Activated B cell treated with CpG ODN at 0.5 μM for 24 hours (primary cell): ENCODE measurements at places on chromosomes 1 and 21. TPM values are rescaled to one million over a fixed set of nuclear protein-coding genes. Genes with fewer than 3 reads are reported as not detected.

The LYPD8 gene
- not detected in 2 replicates for total RNA-seq

The HLX gene
- total RNA-seq, result 3.2 and 4.6 TPM in 2 replicates

DNA sequence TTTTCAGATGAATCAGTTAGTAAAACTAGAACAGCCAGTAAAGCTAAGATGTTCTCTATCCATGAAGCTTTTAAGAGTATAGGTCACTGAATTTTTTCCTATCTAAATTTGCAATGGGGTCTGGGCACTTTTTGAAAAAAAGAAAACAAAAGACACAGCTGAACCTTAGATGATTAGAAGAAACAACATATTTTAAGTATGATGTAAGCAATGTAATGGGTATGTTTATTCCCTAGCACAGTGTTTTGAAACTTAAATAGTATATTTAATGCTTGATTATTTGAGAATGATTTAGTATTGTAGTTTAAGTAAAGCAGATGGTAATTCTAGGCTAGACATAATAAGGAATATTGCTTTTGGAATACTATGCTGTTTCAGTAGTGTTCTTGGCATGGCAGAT lies 36.2 kb downstream of the KCTD3 start:
- no peaks in the 10 kb centered on the region for H3K4me1 ChIP-seq
- no peaks in the 10 kb centered on the region for H3K36me3 ChIP-seq
- no peak overlapping the region for H3K4me3 ChIP-seq
- no peak for DNase-seq
- H3K27ac ChIP-seq, result no peak overlapping the region

- H3K4me1 ChIP-seq, result no peaks in the 10 kb centered on the region
- H3K36me3 ChIP-seq, result no peaks in the 10 kb centered on the region
- peaks cover 15% of the 10 kb centered on the region for H3K27me3 ChIP-seq
- H3K4me3 ChIP-seq, result no peak overlapping the region
- DNase-seq, result no peak
- H3K27ac ChIP-seq, result no peak overlapping the region
Measured at GRCh38 chr21:44749116-44749758, 37.9 kb upstream of the TSPEAR start.

DNA sequence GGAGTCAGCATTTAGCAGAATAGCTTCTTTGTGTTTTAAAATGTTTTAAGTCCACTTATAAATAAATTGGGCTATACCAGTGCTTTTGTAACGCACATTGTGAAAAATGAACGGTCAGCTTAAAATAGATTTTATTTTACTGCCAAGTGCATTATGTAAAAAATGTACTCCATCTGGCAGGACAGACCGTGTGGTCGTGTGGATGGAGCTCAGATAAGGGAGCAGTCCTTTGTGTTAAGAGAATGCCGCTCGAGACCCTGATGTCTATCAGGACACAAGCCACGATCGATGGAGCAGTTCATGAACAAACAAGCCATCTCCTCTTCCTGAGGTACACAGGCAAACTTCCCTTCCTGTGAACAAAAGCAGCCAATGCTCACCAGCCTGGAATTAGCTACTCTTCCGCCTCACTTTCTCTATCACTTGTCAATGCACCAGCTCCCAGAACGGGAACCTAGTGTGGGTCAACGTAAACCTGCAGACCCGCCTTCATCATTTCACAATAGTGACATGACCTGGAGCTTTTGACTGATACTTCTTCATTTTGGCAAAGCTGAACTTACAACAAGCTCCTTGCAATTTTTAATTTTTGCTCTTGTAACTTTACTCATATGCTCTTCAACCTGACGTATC lies 243.5 kb downstream of the TGFB2 start:
- no peak overlapping the region for H3K4me3 ChIP-seq
- no peak for DNase-seq
- no peaks in the 10 kb centered on the region for H3K4me1 ChIP-seq
- no peak overlapping the region for H3K27ac ChIP-seq
- H3K36me3 ChIP-seq, result no peaks in the 10 kb centered on the region

- H3K27me3 ChIP-seq, result no peaks in the 10 kb centered on the region
- no peak for DNase-seq
- peaks cover 47% of the 10 kb centered on the region for H3K36me3 ChIP-seq
- H3K4me1 ChIP-seq, result peaks cover 90% of the 10 kb centered on the region
- H3K4me3 ChIP-seq, result no peak overlapping the region
Measured at GRCh38 chr1:230120289-230120920, 53.4 kb downstream of the GALNT2 start.

GRCh38 chr21:44499211-44499560 lies 40.8 kb downstream of the KRTAP10-1 start:
- peaks cover 3% of the 10 kb centered on the region for H3K4me1 ChIP-seq
- no peak for DNase-seq
- no peaks in the 10 kb centered on the region for H3K36me3 ChIP-seq
- H3K27me3 ChIP-seq, result peaks cover 16% of the 10 kb centered on the region

GRCh38 chr1:15191267-15191666 lies 37.7 kb downstream of the TMEM51 start:
- H3K4me1 ChIP-seq, result no peaks in the 10 kb centered on the region
- no peak for DNase-seq

DNA sequence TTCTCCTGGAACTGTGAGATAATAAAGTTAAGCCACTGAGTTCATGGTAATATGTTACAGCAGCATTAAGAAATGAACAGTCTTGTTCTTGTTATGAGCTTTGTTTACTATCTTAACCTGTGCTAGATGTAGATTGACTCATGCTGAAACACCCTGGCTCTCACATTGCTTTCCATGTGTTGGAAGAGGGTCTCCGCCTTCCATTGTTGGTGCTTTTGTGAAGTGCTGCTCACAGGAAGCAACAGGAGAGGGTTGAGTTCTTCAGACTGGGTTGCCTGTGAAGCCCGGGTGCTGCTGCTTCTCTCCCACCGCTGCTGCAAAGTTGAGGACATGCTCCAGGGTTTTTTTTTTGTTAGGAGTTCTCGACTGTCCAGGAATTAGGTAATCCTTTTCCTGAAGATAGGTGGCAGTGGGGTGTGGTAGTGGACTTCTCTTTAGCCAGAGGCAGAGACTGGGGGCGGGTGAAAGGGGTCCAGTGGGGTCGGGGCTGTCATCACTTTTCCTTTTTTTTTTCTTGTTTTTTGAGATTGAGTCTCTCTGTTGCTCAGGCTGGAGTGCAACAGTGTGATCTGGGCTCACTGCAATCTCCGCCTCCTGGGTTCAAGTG lies 28.7 kb upstream of the HMGN1 start:
- no peak overlapping the region for H3K4me3 ChIP-seq
- H3K4me1 ChIP-seq, result peaks cover 17% of the 10 kb centered on the region
- H3K27ac ChIP-seq, result no peak overlapping the region
- no peaks in the 10 kb centered on the region for H3K27me3 ChIP-seq
- no peak for DNase-seq
- H3K36me3 ChIP-seq, result no peaks in the 10 kb centered on the region

GRCh38 chr21:34886240-34887104 lies 162.6 kb downstream of the RUNX1 start:
- H3K27ac ChIP-seq, result peak overlapping the region; percentile 63
- H3K4me3 ChIP-seq, result peak overlapping the region; percentile 91
- peaks cover 16% of the 10 kb centered on the region for H3K36me3 ChIP-seq
- peaks cover 64% of the 10 kb centered on the region for H3K4me1 ChIP-seq

DNA sequence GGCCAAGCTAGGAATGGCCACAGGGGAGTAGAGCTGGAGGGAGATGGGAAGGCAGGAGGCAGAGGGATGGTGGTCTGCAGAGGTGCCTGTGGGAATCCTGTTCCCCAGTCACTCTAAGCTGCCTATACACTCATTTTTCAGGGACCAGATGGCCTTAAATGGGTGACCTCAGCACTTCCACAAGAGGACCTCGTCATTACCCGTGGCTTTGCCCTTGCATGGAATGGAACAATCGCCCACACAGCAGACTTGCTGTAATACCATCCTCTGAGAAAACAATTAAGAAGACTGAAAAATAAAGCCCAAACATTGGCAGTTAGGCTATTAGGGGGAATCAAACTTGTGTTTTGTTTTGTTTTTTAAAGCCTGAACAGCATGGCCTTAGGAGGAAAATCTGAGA lies 12.9 kb upstream of the TNN start:
- H3K4me1 ChIP-seq, result no peaks in the 10 kb centered on the region
- DNase-seq, result no peak
- H3K36me3 ChIP-seq, result no peaks in the 10 kb centered on the region
- H3K4me3 ChIP-seq, result no peak overlapping the region
- H3K27me3 ChIP-seq, result peaks cover 40% of the 10 kb centered on the region
- H3K27ac ChIP-seq, result no peak overlapping the region

The COQ8A gene
- total RNA-seq, result 24.7 and 28.5 TPM in 2 replicates

DNA sequence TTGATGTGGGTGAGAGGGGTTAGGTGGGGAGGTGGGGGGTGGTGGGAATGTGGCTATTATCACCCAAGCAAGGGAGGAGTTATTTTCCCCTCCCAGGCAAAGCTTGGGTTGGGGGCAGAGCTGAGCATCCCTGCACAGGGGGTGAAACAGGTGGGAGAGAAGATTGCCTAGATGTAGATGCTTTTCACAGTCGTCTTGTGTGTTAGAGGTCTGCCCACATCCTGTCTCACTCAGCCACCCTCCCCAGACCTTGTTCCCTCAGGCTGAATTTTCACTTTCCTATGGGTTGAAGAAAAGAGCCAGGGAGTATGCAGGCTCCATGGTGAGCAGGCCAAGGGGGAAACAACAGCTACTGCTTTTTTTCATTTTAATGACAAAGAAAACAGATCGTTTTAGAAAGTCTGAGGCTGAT lies 223.5 kb downstream of the KIF26B start:
- H3K27me3 ChIP-seq, result no peaks in the 10 kb centered on the region
- no peak for DNase-seq
- no peak overlapping the region for H3K4me3 ChIP-seq
- H3K4me1 ChIP-seq, result no peaks in the 10 kb centered on the region
- H3K36me3 ChIP-seq, result no peaks in the 10 kb centered on the region
- H3K27ac ChIP-seq, result no peak overlapping the region

The AMY1B gene
- not detected in 2 replicates for total RNA-seq

DNA sequence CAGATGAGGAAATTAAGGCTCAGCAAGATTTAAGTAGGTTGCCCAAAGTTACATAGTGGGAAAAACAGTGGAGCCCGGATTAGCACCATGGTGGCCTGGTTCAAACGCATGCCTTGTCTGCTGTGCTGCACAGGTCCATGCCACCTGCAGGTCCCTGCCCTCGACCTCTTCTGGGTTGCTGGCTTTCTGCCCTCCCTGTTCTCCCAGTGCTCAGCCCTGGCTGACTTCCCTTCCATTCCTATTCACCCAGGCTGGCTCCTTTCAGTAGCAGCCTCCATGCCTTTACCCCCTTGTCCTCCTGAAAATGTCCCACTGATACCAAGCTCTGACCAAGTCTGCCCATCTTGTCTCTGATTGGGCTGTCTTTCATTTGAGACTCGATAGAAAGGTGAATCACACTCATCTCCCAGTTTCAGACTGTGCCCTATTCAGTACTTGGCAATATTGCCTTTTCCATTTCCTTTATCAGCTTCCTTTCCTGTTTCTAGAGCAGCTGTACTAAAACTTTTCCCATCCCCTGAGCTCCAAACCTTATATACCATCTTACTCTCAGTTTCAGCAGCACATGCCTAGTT lies 75.8 kb downstream of the ST3GAL3 start:
- no peaks in the 10 kb centered on the region for H3K4me1 ChIP-seq
- H3K27ac ChIP-seq, result no peak overlapping the region
- no peak overlapping the region for H3K4me3 ChIP-seq
- no peak for DNase-seq
- H3K27me3 ChIP-seq, result no peaks in the 10 kb centered on the region
- H3K36me3 ChIP-seq, result peaks cover 26% of the 10 kb centered on the region

GRCh38 chr1:172533513-172534151 lies 682 bp downstream of the SUCO start:
- peaks cover 4% of the 10 kb centered on the region for H3K27me3 ChIP-seq
- peaks cover 19% of the 10 kb centered on the region for H3K36me3 ChIP-seq
- DNase-seq, result no peak
- peaks cover 53% of the 10 kb centered on the region for H3K4me1 ChIP-seq

The MAP3K21 gene
- 1.5 TPM in 2 replicates for total RNA-seq

DNA sequence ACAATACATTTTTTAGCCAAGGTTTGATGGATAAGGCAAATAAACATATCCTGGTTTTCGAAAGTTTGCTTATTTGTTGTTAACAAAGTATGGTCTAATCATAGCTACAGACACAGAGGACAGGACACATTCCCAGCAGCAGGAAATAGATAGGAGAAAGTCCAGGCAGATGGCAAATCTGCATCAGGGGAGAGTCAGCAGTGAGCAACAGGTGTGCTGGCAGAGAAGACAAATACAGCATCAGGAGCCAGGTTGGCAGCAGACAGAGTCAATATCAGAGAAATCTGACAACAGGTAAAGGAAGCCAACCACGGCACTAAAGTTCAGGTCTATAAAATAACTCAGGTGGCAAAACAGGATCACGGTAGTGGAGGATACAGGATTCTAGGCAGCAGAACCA lies 210.7 kb upstream of the PTBP2 start:
- no peaks in the 10 kb centered on the region for H3K4me1 ChIP-seq
- no peaks in the 10 kb centered on the region for H3K36me3 ChIP-seq

- H3K27me3 ChIP-seq, result no peaks in the 10 kb centered on the region
- H3K36me3 ChIP-seq, result peaks cover 3% of the 10 kb centered on the region
- no peak overlapping the region for H3K27ac ChIP-seq
Measured at GRCh38 chr1:229619002-229619401, 6.9 kb downstream of the TAF5L start.

DNA sequence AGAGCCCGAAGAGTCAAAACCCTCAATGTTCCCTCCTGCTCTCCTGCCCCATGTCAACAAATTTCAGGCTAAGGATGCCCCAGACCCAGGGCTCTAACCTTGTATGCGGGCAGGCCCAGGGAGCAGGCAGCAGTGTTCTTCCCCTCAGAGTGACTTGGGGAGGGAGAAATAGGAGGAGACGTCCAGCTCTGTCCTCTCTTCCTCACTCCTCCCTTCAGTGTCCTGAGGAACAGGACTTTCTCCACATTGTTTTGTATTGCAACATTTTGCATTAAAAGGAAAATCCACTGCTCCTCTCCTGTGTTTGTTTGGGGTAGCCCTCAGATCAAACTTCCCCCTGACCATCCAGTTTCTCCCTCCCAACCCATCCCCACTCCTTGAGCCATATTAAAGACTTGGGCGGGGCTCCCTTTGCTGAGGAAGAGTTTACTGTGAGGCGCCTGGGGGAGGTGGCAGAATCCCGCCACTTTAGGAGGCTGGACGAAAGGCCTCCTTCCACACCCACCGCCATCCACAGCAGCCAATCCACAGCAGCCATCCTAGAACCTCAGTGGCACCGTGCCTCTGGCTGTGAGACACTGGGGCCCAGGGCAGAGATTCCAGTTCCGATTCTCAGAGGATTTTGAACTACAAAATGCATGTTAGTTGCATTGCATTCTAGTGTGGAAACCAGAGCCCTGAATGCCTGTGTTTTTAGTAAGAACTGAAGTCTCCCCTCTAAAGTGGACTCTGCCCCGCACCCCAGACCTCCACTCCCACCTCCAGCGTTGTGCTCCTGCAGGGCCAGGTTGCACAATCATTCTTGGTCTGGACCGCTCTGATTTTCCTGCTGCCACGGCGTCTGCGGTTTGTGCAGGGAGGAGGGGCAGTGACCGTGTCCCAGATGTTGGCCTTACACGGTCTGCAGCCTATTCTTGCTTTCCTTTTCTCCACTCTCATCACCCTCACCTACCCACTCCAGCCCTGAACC lies 3.0 kb downstream of the OLFML3 start:
- H3K36me3 ChIP-seq, result no peaks in the 10 kb centered on the region
- DNase-seq, result no peak
- H3K27ac ChIP-seq, result no peak overlapping the region
- peaks cover 8% of the 10 kb centered on the region for H3K4me1 ChIP-seq
